ENCODE measurements at places on chromosomes 16 and 17. TPM values are rescaled to one million over a fixed set of nuclear protein-coding genes. Genes with fewer than 3 reads are reported as not detected.

DNA sequence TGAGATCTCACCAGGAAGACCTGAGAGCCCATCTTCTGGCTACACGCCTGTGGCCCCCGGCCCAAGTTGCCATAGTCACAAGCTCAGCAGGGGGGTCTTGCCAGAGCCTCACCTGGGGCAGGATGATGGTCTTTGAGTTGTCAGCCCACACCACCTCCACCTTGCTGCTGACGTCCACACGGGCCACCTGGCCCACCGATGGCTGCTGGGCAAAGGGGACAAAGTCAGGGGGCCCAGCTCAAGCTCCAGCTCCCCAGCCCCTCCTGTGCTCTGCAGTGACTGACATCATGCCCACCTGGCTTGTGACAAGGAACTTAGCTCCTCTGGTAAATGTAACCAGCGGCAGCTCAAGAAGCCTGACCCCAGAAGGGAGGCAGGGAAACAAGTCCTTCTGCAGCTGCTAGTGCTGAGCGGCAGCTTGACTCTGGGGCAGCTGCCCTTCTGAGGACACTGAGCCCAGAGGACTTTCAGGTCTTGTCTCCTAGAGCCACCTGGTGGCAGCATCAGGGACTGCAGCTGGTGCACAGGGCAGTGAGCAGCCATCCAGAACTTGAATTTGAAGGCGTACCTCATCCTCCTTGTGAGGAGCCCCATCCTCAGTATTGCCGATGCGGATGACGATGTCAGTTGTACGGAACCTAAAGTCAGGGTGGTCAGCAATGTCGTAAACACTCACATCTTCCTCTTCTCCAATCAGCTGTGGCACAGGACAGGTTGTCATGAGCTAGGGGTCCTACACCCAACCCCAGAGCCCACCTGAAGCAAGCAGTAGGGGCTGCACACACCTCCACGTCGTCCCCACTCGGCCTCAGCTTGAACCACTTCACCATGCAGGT is 13.5 kb downstream of the SPHK1 start:
- DNase-seq, result peak; percentile 70

KRT33B gene
- 0.79 TPM for total RNA-seq

KRT33A gene
- total RNA-seq, result 0.13 TPM

GRCh38 chr17:75069783-75070182 is 18.0 kb upstream of the SLC16A5 start:
- peak; percentile 47 for DNase-seq

- no peak for DNase-seq
Measured at GRCh38 chr16:67466581-67466980, 14.4 kb downstream of the ATP6V0D1 start.

CD19 gene
- total RNA-seq, result not detected

TMEM106A gene
- total RNA-seq, result 0.38 TPM

TBX2 gene
- 0.26 TPM for total RNA-seq

SOST gene
- total RNA-seq, result not detected

GRCh38 chr16:56514845-56515244 is 5.0 kb downstream of the BBS2 start:
- peak; percentile 81 for DNase-seq

HAS3 gene
- 4.7 TPM for total RNA-seq

STAT5A gene
- 1.3 TPM for total RNA-seq

Measured in bronchial epithelial cell (primary cell).